ENCODE measurements at places on chromosomes 16 and 17.

GRCh38 chr17:14373614-14374259 lies 72.9 kb downstream of the HS3ST3B1 start:
- H3K36me3 ChIP-seq, result no peaks in the 10 kb centered on the region
- H3K4me3 ChIP-seq, result no peak overlapping the region
- H3K27me3 ChIP-seq, result no peaks in the 10 kb centered on the region

GRCh38 chr16:80573700-80574120 lies 32.9 kb downstream of the DYNLRB2 start:
- no peak for DNase-seq
- peaks cover 12% of the 10 kb centered on the region for H3K36me3 ChIP-seq

GRCh38 chr16:68445458-68445857 lies 2.9 kb downstream of the SMPD3 start:
- DNase-seq, result peak; percentile 68
- peaks cover 44% of the 10 kb centered on the region for H3K27me3 ChIP-seq
- H3K36me3 ChIP-seq, result no peaks in the 10 kb centered on the region
- no peak overlapping the region for H3K27ac ChIP-seq
- no peak overlapping the region for H3K4me3 ChIP-seq

DNA sequence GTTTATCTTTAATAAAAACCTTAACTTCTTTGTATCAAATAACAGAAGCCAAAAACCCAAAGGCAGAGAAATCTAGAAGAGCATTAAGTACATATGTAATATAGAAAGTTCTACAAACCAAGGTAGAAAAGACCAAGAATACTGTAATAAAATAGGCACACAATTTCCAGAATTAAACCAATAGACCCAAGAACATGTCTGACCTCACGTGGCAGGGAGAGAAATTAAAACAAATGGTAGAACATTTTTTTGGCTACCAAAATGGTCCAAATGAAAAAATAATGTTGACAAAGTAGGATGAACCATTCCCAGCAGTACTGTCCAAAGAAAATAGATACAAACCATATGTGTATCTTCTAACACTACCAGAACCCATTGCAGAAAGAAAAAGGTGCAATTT lies 183.5 kb downstream of the CPPED1 start:
- no peaks in the 10 kb centered on the region for H3K36me3 ChIP-seq
- no peak overlapping the region for H3K4me3 ChIP-seq
- H3K27ac ChIP-seq, result no peak overlapping the region
- H3K4me1 ChIP-seq, result peaks cover 16% of the 10 kb centered on the region

DNA sequence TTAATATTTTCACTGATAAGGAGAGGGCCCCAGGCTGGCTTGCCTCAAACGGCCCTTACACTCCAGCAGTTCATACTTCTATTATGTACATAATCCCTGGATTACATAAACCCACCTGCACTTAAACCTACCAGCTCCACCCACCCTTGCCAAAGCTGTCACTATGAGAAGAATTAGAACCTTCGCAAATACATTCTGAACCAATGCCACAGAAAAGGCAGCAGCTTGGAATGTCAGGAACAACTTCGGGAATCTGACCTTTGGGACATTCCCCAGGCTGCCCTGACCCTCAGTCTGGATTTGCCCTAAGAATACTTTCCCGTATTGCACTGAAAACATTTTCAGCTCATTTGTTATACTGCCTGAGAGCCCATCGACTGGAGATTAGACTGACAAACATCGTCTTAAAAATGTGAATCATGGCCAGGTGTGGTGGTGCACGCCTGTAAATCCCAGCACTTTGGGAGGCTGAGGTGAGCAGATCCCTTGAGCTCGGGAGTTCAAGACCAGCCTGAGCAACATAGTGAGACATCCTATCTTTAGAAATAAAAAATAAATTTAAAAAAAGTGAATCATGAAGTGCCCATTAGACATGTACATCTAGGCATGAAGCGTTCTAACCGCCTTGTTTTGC lies 21.0 kb upstream of the SEC14L1 start:
- no peaks in the 10 kb centered on the region for H3K36me3 ChIP-seq
- H3K27me3 ChIP-seq, result no peaks in the 10 kb centered on the region
- DNase-seq, result no peak
- no peak overlapping the region for H3K27ac ChIP-seq
- peaks cover 12% of the 10 kb centered on the region for H3K4me1 ChIP-seq
- no peak overlapping the region for H3K4me3 ChIP-seq
